Fibroblast of the aortic adventitia (primary cell): ENCODE measurements at places on chromosomes 2 and 18. TPM values are rescaled to one million over a fixed set of nuclear protein-coding genes. Genes with fewer than 3 reads are reported as not detected.

Gene MBOAT2
- 18.1 and 37.1 TPM in 2 replicates for total RNA-seq

Gene RAD51AP2
- total RNA-seq: 0.09 TPM in 1 of 2 replicates, not detected in the other

Gene PDE1A
- total RNA-seq: 18.7 and 34.9 TPM in 2 replicates

Gene NT5C1B
- total RNA-seq: not detected in 2 replicates

Gene TFCP2L1
- total RNA-seq: under 0.01 TPM in 1 of 2 replicates, not detected in the other

Gene RFX8
- total RNA-seq: 5.3 and 24.1 TPM in 2 replicates

Gene DAW1
- total RNA-seq: 1.3 TPM in 1 of 2 replicates, not detected in the other

Gene BIRC6
- total RNA-seq: 102 and 133 TPM in 2 replicates

Gene SLC19A3
- 0.18 and 1.6 TPM in 2 replicates for total RNA-seq

Gene CCDC141
- 1.8 and 2.7 TPM in 2 replicates for total RNA-seq

Gene CGREF1
- total RNA-seq: 4.7 and 9.3 TPM in 2 replicates

Gene KLHL41
- total RNA-seq: 1.4 and 2.1 TPM in 2 replicates

Gene PTPRN
- total RNA-seq: 0.36 and 1.8 TPM in 2 replicates

Gene CHMP1B
- total RNA-seq: 34.5 and 61.7 TPM in 2 replicates

Gene ALPP
- not detected in 2 replicates for total RNA-seq

Gene FZD7
- 35.8 and 40.4 TPM in 2 replicates for total RNA-seq

Gene CNNM3
- 2.2 and 6.9 TPM in 2 replicates for total RNA-seq

Gene TCF23
- total RNA-seq: 2.3 TPM in 1 of 2 replicates, not detected in the other

Gene DSG2
- total RNA-seq: 4.2 and 5.6 TPM in 2 replicates

Gene SLC30A3
- 0.09 and 0.25 TPM in 2 replicates for total RNA-seq

Gene NAT8
- total RNA-seq: not detected in 2 replicates

Gene VIL1
- total RNA-seq: not detected in 2 replicates

Gene RAX
- total RNA-seq: not detected in 2 replicates

Gene AQP12A
- not detected in 2 replicates for total RNA-seq

Gene CD226
- 0.08 and 0.99 TPM in 2 replicates for total RNA-seq

Gene LIMS3
- total RNA-seq: 5.6 and 6.1 TPM in 2 replicates

Gene CPO
- total RNA-seq: 0.18 TPM in 1 of 2 replicates, not detected in the other

Gene UPP2
- not detected in 2 replicates for total RNA-seq

Gene CDK15
- 4.5 and 7.0 TPM in 2 replicates for total RNA-seq
